Left ventricle myocardium inferior (tissue), 1 donor: ENCODE measurements at places on chromosomes 12 and 14.

GRCh38 chr12:67161322-67161918, 107.7 kb upstream of the CAND1 start:
- DNase-seq, result no peak
- H3K4me3 ChIP-seq, result no peak overlapping the region
- no peaks in the 10 kb centered on the region for H3K4me1 ChIP-seq
- H3K36me3 ChIP-seq, result no peaks in the 10 kb centered on the region

DNA sequence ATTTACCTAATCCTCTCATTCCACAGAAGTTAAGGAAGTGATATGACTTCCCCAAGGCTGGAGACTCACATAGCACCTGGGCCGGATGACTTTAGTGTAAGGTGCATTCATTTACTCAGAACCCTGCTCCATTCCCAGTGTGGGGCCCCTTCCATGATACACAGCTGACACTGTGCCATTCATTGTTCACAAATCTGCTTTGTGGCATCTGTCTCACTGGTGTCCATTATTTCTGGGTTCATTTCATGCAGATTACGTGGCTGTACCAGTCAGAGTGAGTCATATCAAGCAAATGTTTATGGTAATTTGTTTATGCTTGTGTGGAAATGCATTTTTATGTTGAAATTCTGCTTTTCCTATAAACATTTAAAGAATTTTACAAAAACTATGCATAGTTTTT, 5.2 kb downstream of the ANO4 start:
- DNase-seq, result no peak
- no peak overlapping the region for H3K27ac ChIP-seq
- H3K4me1 ChIP-seq, result no peaks in the 10 kb centered on the region
- H3K36me3 ChIP-seq, result no peaks in the 10 kb centered on the region
- peaks cover 30% of the 10 kb centered on the region for H3K27me3 ChIP-seq
- H3K4me3 ChIP-seq, result no peak overlapping the region

- no peak for DNase-seq
- H3K4me3 ChIP-seq, result no peak overlapping the region
- H3K4me1 ChIP-seq, result no peaks in the 10 kb centered on the region
- peak overlapping the region; percentile 27 for H3K27ac ChIP-seq
Measured at GRCh38 chr12:78018939-78019338, 188.2 kb downstream of the NAV3 start.

DNA sequence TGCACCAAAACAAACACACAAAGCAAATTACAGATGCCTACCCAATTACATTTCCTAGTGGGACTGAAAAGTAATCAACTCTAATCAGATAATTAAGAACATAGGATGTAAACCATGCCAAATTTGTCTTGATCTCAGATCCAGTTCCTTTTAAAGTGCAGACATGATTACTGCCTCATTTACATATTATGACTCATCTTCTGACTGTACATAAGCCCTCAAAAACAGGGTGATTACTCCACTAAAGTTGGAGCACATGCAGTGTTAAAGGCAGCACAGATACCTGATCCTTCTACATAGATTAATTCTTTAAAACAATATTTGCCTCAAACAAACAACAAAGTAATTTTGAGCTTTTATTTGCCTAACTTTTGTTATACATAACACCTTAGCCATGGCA, 337.2 kb downstream of the RPS29 start:
- DNase-seq, result no peak
- H3K4me3 ChIP-seq, result no peak overlapping the region
- no peaks in the 10 kb centered on the region for H3K4me1 ChIP-seq
- H3K36me3 ChIP-seq, result no peaks in the 10 kb centered on the region
- H3K27me3 ChIP-seq, result no peaks in the 10 kb centered on the region

- no peak overlapping the region for H3K4me3 ChIP-seq
- no peaks in the 10 kb centered on the region for H3K36me3 ChIP-seq
- H3K27ac ChIP-seq, result no peak overlapping the region
- no peaks in the 10 kb centered on the region for H3K27me3 ChIP-seq
Measured at GRCh38 chr12:106753526-106753925, 21.0 kb upstream of the RIC8B start.

- H3K27ac ChIP-seq, result no peak overlapping the region
- peaks cover 93% of the 10 kb centered on the region for H3K27me3 ChIP-seq
- no peaks in the 10 kb centered on the region for H3K4me1 ChIP-seq
- DNase-seq, result no peak
Measured at GRCh38 chr12:130044991-130045621, 117.2 kb upstream of the FZD10 start.

- no peaks in the 10 kb centered on the region for H3K4me1 ChIP-seq
- H3K27ac ChIP-seq, result no peak overlapping the region
- no peak for DNase-seq
- no peaks in the 10 kb centered on the region for H3K36me3 ChIP-seq
- no peak overlapping the region for H3K4me3 ChIP-seq
- H3K27me3 ChIP-seq, result no peaks in the 10 kb centered on the region
Measured at GRCh38 chr12:121144416-121144914, 11.8 kb downstream of the P2RX7 start.

DNA sequence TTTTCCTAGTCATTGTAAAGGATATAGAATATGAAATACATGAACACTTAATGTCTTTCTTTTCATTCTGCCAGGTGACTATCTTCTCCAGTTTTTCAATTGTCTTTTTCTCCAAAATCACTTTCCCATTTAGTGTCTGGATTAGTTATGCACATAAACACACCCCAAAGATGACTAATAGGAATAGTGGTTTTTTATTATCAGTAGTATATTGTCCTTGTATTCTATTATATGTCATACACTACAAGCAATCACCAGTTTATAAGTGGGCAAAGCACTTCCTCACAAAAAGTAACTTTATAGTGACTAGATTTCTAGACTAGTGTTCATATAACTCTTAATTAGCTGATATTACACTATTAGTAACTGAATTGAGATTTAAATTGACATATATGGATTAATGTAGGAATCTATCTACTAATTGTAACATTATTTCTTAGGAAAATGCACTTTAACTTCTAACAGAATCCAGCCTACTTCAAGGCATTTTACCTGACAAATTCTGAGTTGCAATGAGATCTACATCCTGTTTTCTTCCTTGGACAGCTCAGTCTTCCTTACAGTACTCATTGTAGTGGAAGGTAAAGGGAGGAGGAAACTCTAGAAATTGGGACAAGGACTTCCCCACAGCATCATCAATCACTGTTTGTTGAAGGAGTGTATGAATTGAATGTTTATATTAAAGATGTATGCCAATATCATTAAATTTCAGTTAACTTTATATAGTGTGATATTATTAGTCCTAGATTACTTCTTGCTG, 186.1 kb upstream of the GARIN2 start:
- no peak for DNase-seq
- H3K4me3 ChIP-seq, result no peak overlapping the region

- no peaks in the 10 kb centered on the region for H3K27me3 ChIP-seq
- H3K4me3 ChIP-seq, result peak overlapping the region; percentile 80
- peaks cover 23% of the 10 kb centered on the region for H3K4me1 ChIP-seq
- H3K36me3 ChIP-seq, result peaks cover under 1% of the 10 kb centered on the region
- DNase-seq, result peak; percentile 47
Measured at GRCh38 chr14:34461334-34462131, 507 bp downstream of the SPTSSA start.
